GM19239 (cell line): ENCODE measurements at places on chromosomes 6 and 20.

GRCh38 chr6:137305691-137306090 is 86.5 kb upstream of the IFNGR1 start:
- DNase-seq, result no peak

DNA sequence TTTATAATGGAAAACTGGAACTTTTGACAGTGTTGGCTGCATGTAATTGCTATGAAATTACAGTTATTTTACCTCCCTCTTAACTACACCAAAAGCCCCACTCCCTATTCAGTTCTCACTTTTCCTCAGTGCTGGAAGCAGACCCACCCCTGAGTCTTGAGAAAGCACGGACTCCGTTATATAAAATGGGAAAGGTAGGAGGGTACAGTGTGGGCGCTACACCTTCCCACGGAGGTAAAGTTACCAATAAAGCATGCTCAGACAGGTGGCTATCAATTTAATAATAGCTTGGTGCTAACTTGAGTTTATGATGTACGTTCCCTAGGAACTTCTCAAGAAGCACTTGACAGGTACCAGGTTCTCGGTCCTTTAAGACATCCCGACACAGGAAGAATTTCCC is 59.0 kb downstream of the CLIC5 start:
- DNase-seq, result no peak

- no peak for DNase-seq
Observed at GRCh38 chr6:24927985-24928745, 7.6 kb downstream of the RIPOR2 start.

- DNase-seq, result no peak
Observed at GRCh38 chr6:25898289-25898977, 24.4 kb upstream of the SLC17A3 start.

DNA sequence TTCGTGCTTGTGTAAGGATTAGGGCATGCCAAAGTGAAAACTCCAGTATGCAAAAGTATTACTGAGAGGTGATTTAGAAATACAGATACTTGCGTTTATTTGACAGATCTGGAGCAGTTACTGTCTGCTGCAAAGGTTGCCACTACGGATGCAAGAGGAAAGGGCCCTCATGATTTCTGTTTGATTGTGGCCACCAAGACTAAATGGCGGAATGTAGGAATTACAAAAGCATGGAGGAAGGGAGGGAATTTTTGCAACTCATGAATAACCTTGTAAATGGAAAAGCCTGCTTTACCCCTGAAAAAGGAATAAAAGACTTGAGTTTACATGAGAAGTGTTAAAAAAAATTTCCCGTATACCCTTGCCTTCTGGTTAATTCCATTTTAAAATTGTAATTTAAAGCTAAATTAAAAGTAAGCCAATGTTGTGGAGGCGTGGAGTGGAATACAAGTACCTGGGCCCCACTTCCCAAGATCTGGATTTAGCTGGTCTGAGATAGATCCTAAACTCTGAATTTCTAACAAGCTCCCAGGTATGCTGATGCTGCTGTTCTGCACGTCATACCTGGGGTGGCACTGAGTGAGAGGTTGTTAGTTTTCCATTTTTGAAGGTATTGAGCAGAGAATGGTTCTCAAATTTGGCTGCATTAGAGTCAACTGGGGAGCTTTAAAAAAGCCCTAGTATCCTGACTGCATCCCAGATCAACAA is 56.6 kb upstream of the NKX2-2 start:
- DNase-seq, result no peak

GRCh38 chr6:168021581-168021980 is 24.1 kb downstream of the KIF25 start:
- no peak for DNase-seq

DNA sequence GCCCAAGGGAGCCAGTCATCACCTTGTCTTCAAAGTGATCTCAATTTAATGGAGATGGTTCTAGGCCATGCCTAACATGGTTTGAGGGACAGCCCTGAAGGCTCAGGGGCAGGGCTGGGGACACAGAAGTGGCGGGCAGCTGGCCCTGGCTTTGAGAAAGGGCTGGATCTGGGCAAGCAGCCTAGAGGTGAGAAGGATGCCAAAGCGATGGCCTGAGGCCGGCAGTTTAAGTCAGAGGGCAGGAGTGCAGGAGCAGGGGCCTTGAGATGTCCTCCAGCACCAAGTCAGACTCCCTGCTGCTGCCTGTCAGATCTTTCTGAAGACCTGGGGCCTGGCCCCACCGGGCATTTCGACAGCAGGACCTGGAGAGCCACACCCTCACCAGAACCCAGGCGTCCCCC is 28.4 kb upstream of the APMAP start:
- no peak for DNase-seq

DNA sequence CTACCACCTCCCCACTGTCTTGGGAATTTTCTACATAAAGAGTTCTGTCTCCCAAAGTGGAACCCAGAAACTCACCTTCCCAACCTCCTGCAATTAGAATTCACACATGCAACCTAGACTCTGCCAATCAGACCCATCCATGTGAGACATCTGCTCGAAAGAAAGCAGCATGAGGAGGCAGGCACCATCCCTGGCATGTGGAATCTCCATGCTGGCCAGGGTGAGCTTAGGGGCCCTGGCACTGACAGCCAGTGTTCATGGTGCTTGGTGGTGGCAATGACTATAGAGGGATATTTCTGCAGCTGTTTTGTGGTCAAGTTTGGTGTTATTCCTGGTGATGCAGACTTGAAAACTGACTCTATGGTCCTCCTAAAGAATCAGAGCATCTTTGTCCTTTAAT is 17.4 kb upstream of the FOXF2 start:
- DNase-seq, result no peak

DNA sequence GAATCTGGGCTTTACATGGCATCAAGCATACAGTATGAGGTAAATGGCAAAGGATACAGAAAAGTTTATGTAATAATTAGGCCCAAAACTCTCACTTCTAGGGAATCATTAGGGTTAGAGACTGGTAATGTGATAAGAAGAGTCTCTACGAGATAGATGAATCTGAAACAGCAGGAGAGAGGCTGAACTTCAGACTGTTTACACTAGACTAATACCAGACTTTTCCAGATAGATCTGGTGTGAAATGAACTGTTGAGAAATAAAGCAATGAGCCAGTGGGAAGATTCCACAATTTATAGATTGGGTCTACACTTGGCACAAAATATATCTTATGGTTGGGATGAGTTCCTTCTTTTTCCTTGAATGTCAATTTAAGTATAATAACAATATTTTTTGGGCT is 134.3 kb downstream of the MAN1A1 start:
- no peak for DNase-seq

- DNase-seq, result peak; percentile 33
Observed at GRCh38 chr20:64161356-64162238, 2.7 kb upstream of the MYT1 start.

DNA sequence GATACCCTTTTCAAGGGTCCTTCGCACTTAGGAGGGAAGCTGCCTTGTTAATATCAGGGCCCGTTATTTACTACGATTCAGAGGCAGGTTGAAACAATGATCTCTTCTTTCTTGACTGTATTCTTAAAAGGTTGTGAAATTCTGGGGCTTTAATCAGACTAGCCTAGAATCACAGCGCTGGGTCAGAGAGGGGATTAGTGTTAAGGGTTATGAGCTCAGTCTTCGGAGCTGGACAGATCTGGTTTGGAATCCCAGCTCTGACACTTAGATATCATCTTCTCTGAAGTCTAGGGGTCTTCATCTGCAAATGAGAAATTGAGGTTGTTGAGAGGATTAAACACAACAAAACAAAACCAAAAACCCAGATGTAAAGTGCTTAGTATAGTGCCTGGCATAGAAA is 77.4 kb downstream of the CD83 start:
- no peak for DNase-seq

GRCh38 chr6:113595911-113596376 is 261.2 kb upstream of the MARCKS start:
- no peak for DNase-seq

GRCh38 chr6:152441902-152442301 is 195.3 kb downstream of the SYNE1 start:
- DNase-seq, result no peak

DNA sequence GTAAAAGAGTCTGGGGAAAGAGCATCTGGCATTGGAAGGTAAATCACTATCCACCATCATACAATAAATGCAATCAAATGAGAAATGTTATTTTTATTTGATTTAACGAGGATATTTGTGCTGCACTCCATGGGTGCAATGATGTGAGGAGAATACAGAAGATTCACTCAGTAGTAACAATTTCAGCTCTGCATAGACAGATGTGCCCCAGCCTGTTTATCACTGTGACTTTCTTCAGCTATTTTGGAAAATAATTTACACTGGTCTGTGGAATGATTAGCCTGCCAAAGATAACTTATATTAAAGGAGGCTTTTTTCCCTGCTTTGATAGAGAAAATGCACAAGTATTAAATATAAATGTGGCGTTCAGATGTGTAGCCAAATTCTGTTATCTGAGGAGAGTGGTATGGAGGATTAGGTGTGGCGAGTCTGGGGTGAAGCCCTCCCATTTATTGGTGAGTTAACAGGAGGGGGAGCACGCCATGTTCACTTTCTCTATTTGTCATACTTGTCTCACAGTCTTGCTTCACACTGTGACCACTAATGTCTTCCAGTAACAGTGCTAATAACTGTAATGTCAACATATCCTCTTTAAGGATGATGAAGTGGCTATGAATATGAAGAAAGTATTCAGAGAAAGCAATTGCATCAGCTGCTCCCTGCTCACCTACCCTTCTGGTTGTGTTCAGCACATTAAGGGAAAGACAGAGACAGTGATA is 645.6 kb downstream of the MMUT start:
- no peak for DNase-seq

DNA sequence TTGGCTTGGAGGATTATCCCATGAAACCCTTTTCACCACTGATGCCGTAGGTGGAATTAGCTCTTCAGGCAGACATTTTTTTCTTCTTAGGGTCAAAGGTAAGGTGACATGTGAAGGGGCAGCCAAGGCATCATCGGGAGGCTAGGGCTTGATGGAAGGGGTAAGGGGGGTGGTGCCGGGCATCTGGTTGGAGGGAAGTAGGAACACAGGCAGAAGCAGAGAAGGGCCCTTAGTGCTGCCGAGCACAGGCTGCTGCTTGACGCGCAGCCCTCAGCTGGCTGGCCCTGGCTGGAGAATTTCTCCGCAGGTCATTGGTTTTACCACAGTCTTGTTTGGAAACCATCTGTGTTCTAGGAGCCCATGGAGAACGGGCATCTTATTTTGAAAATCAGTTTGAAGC is 54.7 kb downstream of the TRAF3IP2 start:
- DNase-seq, result no peak

- no peak for DNase-seq
Observed at GRCh38 chr20:35909796-35910195, 44.5 kb downstream of the SCAND1 start.

DNA sequence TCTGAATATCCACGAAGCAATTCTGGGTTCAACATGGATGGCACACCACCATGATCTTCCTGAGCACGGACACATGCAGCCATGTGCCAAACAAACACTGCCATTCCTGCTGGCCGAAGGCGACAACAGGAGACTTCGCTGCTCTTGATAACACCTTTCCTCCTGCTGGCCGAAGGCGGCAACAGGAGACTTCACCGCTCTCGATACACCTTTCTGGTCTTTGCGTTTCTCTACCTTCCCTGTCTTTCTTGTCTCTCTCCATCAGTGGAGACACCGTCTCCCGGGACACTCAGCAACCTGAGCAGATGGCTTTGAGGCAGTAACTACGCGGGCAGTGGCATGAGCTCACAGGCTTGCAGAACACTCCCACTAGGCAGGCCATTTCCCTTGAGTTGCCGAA is 54.9 kb upstream of the MPC1 start:
- DNase-seq, result no peak

- no peak for DNase-seq
Observed at GRCh38 chr20:35271904-35272303, 6.0 kb downstream of the MMP24OS start.

- no peak for DNase-seq
Observed at GRCh38 chr6:158416883-158417759, 104.9 kb downstream of the TULP4 start.

GRCh38 chr6:68342286-68342685 is 292.8 kb upstream of the ADGRB3 start:
- DNase-seq, result no peak

- no peak for DNase-seq
Observed at GRCh38 chr6:70351461-70351860, 48.6 kb upstream of the COL9A1 start.

GRCh38 chr6:114084327-114084890 is 113.5 kb upstream of the HDAC2 start:
- no peak for DNase-seq

DNA sequence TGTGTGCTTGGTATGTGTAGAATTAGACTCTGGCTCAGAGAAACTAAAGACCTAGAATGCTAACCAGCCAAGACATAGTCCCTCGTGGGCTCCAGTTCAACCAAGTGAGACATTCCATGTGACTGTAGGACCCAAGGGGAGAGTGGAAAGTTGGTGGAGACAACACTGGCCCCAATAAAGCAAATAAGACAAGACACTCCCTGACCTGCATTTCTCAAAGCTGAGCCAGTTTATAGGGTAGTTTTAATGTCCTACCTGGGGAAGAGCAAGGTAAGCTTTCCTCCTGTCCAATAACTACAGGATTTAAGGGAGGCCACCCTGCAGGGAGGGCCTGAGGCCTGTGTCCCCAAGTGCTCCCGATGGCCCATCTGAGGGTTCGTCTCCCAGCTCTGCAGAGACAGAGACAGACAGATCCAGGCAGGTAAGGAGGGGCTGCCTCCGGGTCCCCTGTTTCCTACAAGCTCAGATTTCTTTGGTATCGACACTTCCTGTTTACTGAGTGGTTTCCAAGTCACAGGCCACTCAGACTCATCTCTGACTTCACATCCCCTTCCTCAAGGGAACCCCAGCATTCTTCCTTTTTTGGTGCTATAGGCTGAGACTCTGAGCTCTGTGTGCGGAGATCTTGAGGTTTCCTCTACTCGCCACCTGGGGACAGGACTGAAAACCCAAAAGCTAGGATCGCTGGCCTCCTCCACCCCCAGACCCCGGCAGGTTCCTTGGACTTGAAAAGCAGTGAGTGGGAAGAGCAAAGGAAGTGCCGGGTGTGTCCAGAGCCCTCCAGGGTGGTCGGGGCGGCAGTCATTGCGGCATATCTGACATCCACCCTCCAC is 92.4 kb downstream of the PRND start:
- no peak for DNase-seq
